ENCODE measurements at places on chromosomes 12 and 14. TPM values are rescaled to one million over a fixed set of nuclear protein-coding genes. Genes with fewer than 3 reads are reported as not detected.

DNA sequence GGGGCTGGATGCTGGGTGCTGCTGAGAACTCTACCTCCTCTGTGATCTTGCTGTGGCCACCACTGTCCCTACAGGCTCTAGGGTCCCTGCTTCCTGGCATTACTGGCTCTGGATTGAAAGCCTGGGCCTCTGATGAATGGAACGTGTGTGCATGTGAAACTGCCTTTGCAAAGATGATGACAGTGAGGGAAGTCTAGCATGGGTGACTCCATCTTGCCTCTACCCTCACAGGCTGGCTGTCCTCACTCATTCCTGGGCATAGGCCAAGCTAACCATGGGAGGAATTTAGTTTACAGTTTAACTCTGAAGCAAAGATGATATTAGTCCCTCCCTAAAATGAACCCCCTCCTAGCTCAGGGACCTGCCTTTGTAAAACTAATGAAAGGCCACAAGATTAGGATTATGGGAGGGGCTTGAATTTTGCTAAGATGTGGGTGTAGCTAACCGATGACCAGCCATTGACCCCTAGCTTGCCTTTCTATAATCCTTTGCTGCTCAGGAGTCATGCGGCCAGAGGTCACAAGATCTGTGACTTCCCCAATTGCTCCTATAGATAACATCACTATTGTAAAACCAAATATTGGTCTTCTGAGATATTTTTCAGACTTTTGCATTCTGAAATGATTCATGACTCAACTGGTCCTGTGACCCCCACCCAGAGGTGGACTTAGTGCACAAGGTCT, 2.2 kb upstream of the C1S start:
- peaks cover 15% of the 10 kb centered on the region for H3K4me1 ChIP-seq
- no peak overlapping the region for H3K4me3 ChIP-seq
- no peaks in the 10 kb centered on the region for H3K27me3 ChIP-seq
- H3K27ac ChIP-seq = no peak overlapping the region
- no peaks in the 10 kb centered on the region for H3K36me3 ChIP-seq

Gene AHNAK2
- total RNA-seq = 5.5 TPM

- no peak overlapping the region for H3K27ac ChIP-seq
- DNase-seq = no peak
- no peaks in the 10 kb centered on the region for H3K36me3 ChIP-seq
- peaks cover 12% of the 10 kb centered on the region for H3K4me1 ChIP-seq
- H3K27me3 ChIP-seq = no peaks in the 10 kb centered on the region
Measured at GRCh38 chr12:55619354-55620138, 17.1 kb upstream of the OR10P1 start.

Gene CIROP
- not detected for total RNA-seq

DNA sequence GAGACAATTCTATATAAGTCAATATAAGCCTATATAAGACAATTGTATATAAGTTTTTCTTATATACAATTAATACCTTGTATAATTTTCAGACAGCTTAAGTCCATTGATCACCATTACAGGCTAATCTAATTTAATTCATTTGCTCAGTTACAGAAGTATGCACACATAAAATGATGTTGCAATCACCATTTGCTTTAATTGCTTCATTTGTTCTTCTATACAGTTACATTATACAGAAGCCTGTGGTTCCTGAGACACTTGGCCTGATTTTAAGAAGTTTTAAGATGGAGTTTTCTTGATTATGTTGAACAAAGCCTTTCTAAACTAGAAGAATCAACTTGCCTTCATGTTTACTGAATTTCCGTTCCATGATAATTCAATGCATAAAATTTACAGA, 314.6 kb upstream of the PDE3A start:
- no peaks in the 10 kb centered on the region for H3K36me3 ChIP-seq
- DNase-seq = no peak
- no peaks in the 10 kb centered on the region for H3K4me1 ChIP-seq
- H3K27me3 ChIP-seq = no peaks in the 10 kb centered on the region

DNA sequence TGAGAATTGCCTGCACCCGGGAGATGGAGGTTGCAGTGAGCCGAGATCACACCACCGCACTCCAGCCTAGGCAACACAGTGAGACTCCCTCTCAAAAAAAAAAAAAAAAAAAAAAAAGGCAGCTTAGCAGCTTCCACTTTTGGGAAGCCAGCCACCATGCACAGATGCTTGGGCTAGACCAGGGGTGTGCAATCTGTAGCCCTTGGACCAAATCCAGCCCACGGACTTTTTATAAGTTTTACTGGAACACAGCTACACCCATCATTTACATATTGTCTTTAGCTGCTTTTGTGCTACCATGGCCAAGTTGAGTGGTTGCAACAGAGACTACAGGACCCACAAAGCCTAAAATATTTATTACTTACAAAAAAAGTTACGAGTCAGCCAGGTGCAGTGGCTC, 6.7 kb downstream of the CIT start:
- H3K4me1 ChIP-seq = no peaks in the 10 kb centered on the region
- no peak overlapping the region for H3K4me3 ChIP-seq
- H3K27ac ChIP-seq = no peak overlapping the region

Gene PPP2R3C
- 25.7 TPM for total RNA-seq

- DNase-seq = no peak
- H3K36me3 ChIP-seq = peaks cover 80% of the 10 kb centered on the region
- H3K27me3 ChIP-seq = no peaks in the 10 kb centered on the region
- H3K4me1 ChIP-seq = no peaks in the 10 kb centered on the region
- no peak overlapping the region for H3K4me3 ChIP-seq
Measured at GRCh38 chr12:112967306-112967705, 11.0 kb upstream of the OAS2 start.

DNA sequence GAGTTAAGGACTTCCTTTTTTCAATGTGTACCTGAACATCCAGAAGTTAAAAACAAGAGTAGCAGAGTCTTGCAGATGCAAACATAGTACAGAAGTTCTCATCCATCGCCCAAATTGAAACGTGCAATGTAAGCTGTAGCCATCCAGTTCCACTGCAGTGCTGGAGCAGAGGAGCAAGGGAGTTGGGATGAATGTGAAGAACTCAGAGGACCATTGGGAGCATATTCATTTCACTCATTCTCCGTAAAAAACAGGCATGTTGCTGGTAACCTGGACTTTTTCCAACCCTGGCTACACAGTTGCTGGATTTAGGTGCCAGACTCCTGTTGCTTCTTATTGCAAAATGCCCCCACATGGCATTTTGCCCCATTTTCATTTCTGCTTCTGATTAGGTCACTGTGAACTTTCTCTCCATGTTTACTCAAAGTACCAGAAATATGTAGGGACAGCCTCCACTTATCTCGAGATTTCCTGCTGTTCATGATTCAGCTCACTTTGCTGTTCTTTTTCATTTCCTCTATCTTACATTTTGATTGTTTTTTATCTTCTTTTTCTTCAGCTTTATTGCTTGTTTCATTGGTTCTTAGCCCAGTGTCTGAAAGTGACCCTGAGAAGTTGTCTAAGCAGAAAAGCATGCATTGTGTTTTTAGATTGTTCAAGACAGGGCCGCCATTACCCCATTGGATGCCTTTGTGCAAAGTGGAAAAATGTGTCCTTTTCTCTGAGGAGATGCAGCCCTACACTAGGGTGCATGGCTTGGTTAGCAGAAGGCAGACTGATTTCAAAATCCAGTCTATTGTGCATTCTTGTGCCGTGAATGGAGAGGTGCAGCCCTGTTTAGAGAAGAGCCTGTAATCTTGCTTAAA, 109.0 kb upstream of the AMIGO2 start:
- H3K4me1 ChIP-seq = peaks cover 39% of the 10 kb centered on the region
- DNase-seq = no peak
- H3K4me3 ChIP-seq = no peak overlapping the region
- H3K27me3 ChIP-seq = no peaks in the 10 kb centered on the region
- H3K36me3 ChIP-seq = no peaks in the 10 kb centered on the region
- H3K27ac ChIP-seq = no peak overlapping the region

DNA sequence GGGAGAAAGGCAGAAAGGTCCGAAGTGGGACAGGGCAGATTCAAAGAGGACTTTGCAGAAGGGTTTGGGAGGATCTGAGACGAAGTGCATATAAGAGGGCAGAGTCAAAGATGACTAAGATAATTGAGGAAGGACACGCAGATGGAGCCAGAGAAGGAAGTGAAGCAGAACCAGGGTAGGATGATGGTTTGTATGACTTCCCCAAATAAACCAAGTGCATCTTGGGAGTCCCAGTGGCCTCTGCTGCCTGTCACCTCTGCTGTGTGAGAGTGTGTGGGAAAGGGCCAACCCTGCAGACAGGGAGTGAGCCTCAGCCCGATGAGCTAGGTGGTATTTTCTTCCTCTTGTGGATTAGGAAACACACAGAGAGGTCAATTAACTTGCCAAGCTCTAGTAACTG, 36.8 kb downstream of the FLVCR2 start:
- H3K27ac ChIP-seq = peak overlapping the region; percentile 69
- peaks cover 11% of the 10 kb centered on the region for H3K4me1 ChIP-seq
- H3K4me3 ChIP-seq = no peak overlapping the region
- H3K36me3 ChIP-seq = no peaks in the 10 kb centered on the region
- H3K27me3 ChIP-seq = no peaks in the 10 kb centered on the region
- DNase-seq = peak; percentile 53

Gene LTB4R2
- total RNA-seq = 6.5 TPM

DNA sequence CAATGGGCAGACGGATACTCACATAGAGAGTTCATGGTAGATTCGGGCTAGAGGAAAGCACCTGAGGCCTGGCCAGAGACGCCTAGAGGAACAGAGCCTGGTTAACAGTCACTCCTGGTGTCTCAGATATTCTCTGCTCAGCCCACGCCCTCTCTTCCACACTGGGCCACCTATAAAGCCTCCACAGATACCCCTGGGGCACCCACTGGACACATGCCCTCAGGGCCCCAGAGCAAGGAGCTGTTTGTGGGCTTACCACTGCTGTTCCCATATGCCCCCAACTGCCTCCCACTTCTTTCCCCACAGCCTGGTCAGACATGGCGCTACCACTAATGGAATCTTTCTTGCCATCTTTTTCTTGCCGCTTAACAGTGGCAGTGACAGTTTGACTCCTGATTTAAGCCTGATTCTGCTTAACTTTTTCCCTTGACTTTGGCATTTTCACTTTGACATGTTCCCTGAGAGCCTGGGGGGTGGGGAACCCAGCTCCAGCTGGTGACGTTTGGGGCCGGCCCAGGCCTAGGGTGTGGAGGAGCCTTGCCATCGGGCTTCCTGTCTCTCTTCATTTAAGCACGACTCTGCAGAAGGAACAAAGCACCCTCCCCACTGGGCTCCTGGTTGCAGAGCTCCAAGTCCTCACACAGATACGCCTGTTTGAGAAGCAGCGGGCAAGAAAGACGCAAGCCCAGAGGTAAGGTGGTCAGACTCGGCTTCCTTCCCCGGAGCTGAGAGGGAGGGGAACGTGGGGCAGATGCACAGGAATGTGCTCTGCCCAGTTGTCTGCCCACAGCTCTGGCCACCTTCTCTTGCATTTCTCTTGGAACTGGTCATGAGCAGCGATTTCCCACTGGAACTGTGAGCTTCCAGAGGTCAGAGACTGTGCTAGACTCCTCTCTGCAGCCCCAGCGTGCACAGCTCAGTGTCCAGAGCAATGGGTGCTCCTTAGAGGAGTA, at the start of gene CD4:
Gene CD4, plus strand, starts transcription at position 557 of the 953 bp plus-strand sequence. CDS start 10,611 bp downstream, outside the sequence.
- peak within 1 kb of the TSS; percentile 35 for H3K4me3 ChIP-seq
- H3K27ac ChIP-seq = peak within 1 kb of the TSS; percentile 76
- peaks cover 16% of the 10 kb centered on the region for H3K4me1 ChIP-seq

- no peaks in the 10 kb centered on the region for H3K36me3 ChIP-seq
- H3K4me3 ChIP-seq = no peak overlapping the region
- peaks cover 5% of the 10 kb centered on the region for H3K4me1 ChIP-seq
- DNase-seq = no peak
- H3K27ac ChIP-seq = no peak overlapping the region
Measured at GRCh38 chr12:19965196-19966038, 402.9 kb upstream of the PDE3A start.

DNA sequence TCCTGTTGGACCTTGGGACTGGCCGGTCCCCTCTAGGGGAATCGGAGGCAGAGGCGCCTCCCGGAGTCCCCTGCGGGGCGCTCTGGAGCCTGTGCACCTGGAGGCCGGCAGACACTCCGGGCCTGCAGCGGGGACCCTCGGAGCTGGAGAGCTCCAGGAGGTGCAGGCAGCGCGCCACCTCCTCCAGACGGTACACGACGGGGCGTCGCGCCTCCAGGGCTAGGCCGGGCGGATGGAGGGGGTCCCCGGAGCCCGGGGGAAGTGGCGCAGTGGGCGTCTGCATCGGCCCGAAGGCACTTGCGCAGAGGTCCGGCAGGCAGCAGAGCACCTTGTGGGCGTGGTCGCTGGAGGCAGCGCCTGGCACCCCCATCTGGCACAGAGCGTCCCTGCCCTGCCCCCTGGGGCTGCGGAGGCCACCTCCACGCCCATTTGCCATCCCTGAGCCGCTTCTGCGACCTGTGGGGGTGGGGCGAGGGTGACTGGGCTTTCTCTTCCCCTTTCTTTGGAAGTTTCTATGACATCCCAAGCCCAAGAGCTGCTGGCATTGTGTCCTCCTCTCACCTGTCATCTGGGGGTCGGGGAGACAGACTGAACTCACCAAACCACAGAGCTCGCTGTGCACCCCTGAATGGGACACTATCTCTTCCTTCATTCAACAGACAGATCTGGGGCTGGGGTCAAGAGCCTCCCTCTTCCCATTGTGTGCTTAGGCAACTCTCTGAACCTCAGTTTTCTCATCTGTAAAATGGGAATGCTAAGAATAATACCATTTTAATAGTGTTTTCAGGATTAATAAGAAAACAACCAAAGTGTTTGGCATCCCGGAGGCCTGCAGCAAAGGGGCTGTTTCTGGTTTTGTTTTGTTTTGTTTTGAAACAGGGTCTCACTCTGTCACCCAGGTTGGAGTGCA, 37.5 kb upstream of the CORO1C start:
- H3K36me3 ChIP-seq = no peaks in the 10 kb centered on the region
- H3K4me1 ChIP-seq = peaks cover 16% of the 10 kb centered on the region
- no peaks in the 10 kb centered on the region for H3K27me3 ChIP-seq
- no peak overlapping the region for H3K27ac ChIP-seq
- DNase-seq = peak; percentile 87

Gene INHBC
- not detected for total RNA-seq

Gene USP44
- total RNA-seq = 13.4 TPM

GRCh38 chr14:99915305-99916090, 122.3 kb downstream of the EML1 start:
- no peaks in the 10 kb centered on the region for H3K27me3 ChIP-seq
- no peak overlapping the region for H3K4me3 ChIP-seq
- peaks cover 9% of the 10 kb centered on the region for H3K36me3 ChIP-seq
- DNase-seq = no peak

DNA sequence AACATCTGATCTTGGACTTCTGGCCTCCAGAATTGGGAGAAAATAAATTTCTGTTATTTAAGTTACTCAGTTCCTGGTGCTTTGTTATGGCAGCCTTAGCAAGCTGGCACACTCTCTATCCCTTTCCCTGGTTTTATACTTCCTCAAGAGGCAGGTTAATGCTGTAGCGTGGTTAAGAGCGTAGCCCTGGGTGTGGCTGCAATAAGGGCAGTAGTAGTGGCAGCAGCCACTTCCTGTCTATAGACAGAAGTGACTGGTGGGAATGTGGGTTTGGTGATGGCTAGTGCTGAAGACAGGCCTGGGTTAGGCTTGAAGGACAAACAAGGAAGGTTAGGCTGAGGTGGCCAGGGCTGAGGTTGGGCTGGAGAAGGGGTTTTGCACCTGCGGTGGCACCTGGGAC, 3.6 kb upstream of the LGALS3 start:
- H3K4me3 ChIP-seq = no peak overlapping the region
- no peak for DNase-seq
- no peaks in the 10 kb centered on the region for H3K36me3 ChIP-seq
- H3K27me3 ChIP-seq = no peaks in the 10 kb centered on the region
- H3K27ac ChIP-seq = peak overlapping the region; percentile 50

- H3K36me3 ChIP-seq = no peaks in the 10 kb centered on the region
- no peaks in the 10 kb centered on the region for H3K4me1 ChIP-seq
- DNase-seq = no peak
Measured at GRCh38 chr14:44463356-44464004, 43.6 kb downstream of the FSCB start.

GRCh38 chr14:73153272-73153671, 17.0 kb downstream of the PSEN1 start:
- no peak overlapping the region for H3K27ac ChIP-seq
- H3K4me1 ChIP-seq = no peaks in the 10 kb centered on the region
- no peak overlapping the region for H3K4me3 ChIP-seq

Gene SLC2A14
- not detected for total RNA-seq

Data from upper lobe of left lung (tissue), 6 donors.